ENCODE measurements at places on chromosomes 1 and 21.

DNA sequence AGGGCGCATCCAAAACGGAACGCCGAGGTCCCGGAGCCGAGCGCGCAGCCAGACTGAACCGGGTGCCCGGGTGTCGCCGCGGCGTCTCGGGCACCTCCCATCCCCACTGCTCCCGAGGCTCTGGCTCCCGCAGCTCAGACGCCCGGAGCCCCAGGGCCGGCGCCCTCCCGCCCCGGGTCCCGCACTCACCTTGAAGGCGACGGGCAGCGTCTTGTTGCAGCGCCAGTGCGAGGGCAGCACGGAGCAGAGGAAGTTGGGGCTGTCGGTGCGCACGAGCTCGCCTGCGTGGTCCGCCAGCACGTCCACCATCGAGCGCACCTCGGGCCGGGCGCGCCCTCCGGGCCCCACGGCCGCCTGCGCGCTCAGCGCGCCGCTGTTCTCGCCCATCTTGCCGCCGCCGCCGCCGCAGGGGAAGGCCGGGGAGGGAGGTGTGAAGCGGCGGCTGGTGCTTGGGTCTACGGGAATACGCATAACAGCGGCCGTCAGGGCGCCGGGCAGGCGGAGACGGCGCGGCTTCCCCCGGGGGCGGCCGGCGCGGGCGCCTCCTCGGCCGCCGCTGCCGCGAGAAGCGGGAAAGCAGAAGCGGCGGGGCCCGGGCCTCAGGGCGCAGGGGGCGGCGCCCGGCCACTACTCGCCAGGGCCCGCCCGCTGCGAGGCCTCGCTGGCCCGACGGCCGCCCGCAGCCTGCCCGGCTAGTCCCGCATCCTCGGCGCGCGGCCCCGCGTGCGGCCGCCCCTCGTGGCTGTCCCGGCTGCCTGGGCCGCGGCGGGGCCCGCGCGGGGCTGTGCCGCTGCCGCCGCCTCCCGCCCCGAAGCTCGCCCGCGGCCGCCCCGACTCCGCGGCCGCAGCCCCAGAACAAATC lies 447 bp downstream of the RUNX3 start:
- DNase-seq, result peak; percentile 64

GRCh38 chr1:43432907-43433306 lies 20.8 kb downstream of the HYI start:
- no peak for DNase-seq

DNA sequence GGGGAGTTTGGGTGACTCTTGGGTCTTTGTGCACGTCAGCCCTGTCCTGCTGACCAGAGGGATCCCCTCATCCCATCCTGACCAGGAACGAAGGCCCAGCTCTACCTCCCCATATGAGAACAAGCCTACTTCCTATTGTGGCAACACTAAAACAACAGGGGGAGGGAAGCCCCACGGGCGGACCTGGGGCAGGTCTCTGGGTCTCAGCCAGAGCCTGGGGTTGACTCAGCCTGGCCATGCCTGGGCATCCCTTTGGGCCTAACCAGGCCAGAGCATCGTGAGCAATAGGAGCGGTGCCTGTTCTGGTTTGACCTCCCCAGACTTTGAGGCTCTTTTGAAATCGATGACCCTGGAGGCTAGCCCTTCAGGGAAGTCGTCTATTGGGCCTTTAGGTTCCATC lies 16.8 kb downstream of the RPS6KA1 start:
- no peak for DNase-seq

DNA sequence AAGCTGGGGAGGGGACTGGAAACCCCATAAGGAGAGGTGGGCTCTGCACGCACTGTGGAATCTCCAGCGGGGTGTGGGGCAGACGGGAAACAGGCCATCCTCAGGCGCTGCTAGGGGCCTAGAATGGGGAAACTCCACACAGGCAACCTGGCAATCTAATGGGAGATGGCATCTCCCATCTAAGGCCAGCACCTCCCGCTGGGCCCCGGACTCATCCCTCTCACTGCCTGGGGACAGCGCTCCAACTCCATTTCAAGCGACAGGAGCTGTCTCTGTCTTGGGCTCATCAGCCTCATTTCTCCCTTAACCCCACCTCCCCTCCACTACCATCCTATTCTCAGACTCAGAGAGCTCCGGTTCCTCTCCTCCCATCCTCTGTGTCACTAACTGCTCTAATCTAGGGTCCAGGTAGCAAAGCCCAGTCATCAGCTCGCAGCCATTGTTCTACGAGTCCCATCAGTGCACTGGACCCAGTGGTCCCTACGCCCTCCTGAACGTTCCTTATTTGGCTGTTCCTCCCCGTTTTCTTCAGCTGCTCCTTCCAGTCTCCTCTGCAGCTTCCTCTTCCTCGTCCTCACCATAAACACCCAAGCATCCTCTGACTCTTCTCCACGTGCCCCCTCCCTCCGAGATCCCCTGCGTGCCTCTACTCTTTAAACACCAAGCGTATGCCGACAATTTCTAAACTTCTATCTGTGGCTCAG lies 93.4 kb upstream of the CASZ1 start:
- DNase-seq, result no peak

GRCh38 chr1:25524568-25525360 lies 18.6 kb upstream of the LDLRAP1 start:
- no peak for DNase-seq

DNA sequence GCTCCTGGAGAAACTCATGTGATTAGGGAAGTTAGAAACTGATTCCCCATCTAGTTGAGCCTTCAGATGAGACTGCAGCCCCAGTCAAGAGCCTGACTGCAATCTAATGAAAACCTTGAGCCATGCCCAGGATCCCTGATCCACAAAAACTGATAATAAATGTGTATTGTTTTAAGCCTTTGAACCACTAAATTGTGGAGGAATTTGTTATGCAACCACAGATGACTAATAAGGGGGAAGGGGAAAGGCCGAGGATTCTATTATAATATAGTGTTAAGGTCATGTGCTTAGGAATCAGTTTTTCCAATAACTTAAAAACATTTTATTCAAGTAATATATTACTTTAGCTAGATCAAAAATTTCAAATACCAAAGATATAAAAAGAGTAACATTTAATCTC lies 52.8 kb upstream of the USP25 start:
- no peak for DNase-seq
